ENCODE measurements at places on chromosomes 2 and 18.

DNA sequence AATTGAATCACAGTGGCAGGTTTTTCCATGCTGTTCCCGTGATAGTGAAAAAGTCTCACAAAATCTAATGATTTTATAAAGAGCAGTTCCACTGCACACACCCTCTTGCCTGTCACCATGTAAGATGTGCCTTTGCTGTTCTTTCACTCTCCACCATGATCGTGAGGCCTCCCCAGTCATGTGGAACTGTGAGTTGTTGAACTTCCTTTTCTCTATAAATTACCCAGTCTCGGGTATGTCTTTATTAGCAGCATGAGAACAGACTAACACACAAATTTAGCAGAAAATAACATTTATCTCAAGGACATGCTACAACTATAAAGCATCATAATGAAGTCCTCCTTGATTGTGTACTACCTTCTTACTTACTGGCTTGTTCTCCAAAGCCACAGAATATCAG is 1526.0 kb downstream of the LRP1B start:
- DNase-seq, result no peak

- DNase-seq, result no peak
Measured at GRCh38 chr18:76429262-76430126, 65.5 kb downstream of the ZNF516 start.

DNA sequence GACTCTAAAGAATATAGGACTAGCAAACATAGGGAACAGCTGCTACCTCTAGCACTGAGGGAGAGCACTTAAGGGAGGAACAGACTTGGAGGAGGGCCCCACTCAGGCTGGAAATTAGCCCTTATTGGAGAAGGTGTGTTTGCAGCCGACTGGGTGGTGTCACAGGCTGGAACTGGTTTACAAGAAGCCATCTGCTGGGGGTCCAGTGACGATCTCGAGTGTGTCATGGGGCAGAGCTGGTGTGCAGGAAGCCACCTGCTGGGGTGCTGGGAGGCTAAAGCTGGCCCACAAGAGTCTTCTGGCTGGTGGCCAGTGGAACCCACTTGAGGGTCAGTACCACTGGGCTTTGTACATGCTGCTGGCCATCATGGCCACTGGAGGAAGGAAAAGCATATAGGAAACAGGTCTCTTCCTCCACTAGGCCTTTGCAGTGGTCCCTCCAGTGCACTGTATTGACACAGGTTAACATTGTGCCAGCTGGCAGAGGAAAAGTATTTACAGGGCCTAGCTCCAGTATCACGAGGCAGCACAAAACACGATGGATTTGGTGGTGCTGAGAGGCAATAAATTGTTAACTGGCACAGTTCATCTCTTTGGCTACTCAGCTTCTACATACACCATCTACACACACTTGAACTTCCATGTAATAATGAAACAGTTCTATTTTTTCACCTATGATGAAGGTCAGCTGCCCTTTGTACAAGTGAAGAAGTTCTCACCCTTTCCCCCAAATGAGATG is 43.6 kb downstream of the MAP3K20 start:
- no peak for DNase-seq

- peak; percentile 26 for DNase-seq
Measured at GRCh38 chr2:100291152-100291970, 30.9 kb downstream of the LONRF2 start.

DNA sequence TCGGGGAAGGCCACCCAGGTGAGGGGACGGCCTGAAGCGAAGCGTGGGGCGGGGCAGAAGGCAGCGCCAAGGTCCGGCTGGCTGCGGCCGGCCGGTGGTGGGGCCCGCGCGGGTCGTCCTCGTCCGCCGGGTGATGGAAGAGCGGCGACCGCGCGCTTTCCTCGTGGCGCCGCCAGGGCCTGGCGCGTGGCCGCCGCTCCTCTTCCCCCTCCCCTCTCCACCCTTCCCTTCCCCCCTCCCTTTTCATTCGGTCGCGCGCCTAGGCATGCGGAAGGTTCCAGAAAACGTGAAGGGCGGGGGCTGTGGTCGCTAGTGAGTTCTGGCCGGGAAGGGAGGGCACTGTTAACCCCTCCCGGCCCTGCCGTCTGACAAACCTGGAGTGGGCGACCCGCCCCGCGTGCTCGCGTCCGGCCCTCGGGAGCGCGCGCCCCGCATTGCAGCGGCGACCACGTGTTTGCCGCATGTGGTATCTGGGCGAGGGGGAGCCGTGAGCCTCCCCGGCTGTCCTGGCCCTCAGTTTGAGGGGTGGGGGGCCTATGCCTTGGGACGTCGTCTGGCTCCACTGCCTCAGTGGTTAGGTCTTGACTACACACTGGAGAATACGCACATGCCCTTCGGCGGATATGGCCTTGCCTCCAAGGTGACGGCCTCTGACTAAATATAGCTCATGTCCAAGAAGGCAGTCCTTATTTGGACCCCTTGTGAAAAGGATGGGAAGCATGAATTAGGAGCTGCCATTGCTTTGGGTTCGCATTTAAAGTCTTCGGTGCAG is 579 bp downstream of the MAT2A start:
- DNase-seq, result peak; percentile 67

- no peak for DNase-seq
Measured at GRCh38 chr2:27007416-27008374, 25.1 kb upstream of the TMEM214 start.

- DNase-seq, result no peak
Measured at GRCh38 chr18:9048236-9048635, 54.3 kb upstream of the NDUFV2 start.
